Suprapubic skin (tissue), 4 donors: ENCODE measurements at places on chromosomes 11 and 22.

DNA sequence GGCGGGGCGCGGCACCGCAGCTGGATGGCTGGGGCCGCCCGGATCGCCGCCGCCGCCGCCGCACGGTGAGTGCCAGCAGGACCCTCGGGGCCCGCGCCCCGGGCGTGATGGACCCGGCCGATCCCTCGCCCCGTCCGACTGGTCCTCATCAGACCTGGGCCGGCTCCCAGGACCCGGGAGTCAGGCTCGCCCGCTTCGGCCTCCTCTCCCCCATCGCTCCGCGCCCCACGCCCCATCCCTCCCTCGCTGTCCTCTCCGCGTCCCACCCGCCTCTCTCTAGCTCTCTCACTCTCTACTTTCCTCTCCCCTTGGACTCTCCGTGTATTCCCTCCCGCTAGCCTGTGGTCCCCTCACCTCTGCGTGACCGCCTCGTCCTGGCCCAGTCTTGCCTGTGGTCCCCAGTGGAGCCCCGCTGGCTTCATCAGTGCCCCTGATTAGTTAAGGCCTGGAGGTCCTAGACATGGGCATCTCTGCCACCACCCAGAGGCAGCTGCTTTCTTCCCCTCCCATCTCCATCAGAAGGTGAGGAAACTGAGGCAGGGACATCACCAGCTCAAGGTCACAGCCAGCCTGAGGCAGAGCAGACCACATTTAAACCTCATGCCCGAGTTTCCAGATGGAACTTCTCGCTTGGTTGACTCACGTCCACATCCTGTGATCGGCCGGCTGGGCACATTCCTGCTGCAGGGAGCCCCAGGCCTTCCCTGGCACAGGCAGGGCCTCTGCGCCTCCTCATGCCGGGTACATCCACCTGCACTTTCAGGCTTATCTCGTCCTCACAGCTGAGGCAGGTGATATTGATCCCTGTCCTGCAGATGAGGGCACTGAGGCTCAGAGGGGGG, 429 bp downstream of the SLC39A13 start:
- peak; percentile 85 for DNase-seq

- no peak for DNase-seq
Measured at GRCh38 chr22:21933910-21934309, 18.7 kb downstream of the PPM1F start.

- no peak for DNase-seq
Measured at GRCh38 chr11:30447058-30447640, 124.2 kb downstream of the ARL14EP start.

GRCh38 chr11:118625976-118626375, 18.6 kb downstream of the PHLDB1 start:
- no peak for DNase-seq

DNA sequence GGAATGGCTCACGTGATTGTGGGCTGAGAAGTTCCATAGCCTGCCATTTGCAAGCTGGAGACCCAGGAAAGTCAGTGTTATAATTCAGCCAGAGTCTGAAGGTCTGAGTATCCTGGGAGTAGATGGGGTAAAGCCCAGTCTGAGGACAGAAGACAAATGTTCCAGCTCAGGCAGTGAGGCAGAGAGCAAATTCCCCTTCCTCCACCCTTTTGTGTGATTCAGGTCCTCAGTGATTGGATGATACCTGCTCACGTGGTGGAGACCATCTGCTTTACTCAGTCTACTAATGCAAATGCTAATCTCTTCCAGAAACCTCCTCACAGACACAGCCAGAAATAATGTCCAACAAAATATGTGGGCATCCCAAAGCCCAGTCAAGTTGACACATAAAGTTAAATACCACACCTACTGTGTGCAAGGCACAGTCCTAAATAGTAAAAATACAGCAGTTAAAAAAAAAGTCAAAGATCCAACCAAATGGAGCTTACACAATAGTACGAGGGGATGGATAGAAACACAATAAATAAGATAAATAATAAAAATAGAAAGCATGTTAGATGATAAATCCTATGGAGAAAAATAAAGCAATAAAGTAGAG, 13.2 kb upstream of the APOL6 start:
- no peak for DNase-seq

- no peak for DNase-seq
Measured at GRCh38 chr11:94550513-94550912, 6.8 kb downstream of the FUT4 start.

DNA sequence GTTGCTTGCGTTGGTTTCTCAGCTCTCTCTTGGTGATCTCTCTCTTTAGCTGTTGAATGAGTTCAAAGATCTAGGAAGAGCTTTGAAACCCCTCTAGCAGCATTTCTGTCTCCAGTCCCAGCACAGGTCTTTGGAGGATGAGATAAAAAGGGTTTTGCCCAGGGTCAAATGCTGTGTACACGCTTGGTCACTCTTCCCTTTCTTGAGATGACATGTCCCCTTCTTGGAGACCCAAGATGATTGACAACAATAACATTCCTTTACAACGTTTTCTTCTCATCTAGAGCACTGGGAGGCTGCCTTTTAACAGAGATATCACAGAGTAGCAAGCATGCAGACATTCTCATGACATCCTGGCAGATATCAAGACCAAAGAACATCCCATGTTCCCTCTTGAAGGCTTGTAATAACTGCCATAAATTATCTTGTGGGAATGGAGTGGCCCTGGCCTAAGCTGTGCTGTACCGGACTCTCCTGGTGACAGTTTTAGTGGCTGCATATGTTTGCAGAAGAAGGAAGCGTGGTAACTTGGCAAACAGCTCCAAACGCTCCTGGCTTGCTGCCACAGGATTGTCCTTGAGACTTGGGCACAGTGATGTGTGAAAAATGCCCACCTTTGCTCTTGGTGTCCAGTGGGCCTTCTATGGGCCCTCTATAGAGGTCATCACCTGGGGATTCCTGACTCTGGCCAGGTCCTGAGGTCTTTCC, 107.8 kb downstream of the PTPRJ start:
- no peak for DNase-seq
